ENCODE measurements at places on chromosomes 7 and 10.

GRCh38 chr10:127048630-127049029 lies 143.4 kb downstream of the DOCK1 start:
- no peak for DNase-seq

GRCh38 chr7:135946289-135947055 lies 30.7 kb downstream of the MTPN start:
- DNase-seq: no peak

DNA sequence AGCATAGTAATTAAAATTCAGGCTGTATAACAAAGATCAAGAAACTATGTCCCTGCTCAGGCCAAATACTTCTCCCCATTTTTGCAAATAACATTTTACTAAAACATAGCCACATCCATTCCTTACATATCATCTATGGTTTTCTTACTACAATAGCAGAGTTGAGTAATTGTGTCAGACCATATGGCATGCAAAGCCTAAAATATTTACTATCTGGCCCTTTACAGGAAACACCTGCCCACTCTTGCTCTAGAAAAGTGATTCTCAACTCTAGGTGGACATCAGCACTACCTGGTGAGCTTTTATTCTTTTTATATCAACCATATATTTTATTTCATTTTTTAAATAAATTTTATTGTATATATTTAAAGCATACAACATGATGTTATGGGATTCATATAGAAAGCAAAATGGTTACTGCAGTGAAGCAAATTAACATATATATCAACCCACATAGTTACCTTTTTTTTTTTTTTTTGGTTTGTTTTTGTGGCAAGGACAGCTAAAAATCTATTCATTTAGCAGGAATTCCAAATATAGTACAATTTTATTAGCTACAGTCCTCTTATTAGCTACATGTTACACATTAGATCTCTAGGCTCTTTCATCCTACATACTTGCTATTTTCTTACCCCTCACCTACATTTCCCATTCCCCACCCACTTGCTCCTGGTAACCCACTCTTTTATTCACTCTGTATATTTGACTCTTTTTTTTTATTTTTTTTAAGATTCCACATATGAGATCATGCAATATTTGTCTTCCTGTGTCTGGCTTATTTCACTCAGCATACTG lies 19.6 kb downstream of the ABI1 start:
- DNase-seq: no peak

GRCh38 chr10:2760736-2761135 lies 306.6 kb upstream of the PFKP start:
- no peak for DNase-seq

- DNase-seq: no peak
Measured at GRCh38 chr7:113304104-113304503, 185.8 kb upstream of the SMIM30 start.

GRCh38 chr10:28492116-28492920 lies 40.6 kb upstream of the WAC start:
- DNase-seq: no peak

- no peak for DNase-seq
Measured at GRCh38 chr10:4784667-4785333, 41.2 kb upstream of the AKR1E2 start.

GRCh38 chr7:130648580-130648979 lies 20.0 kb downstream of the COPG2 start:
- no peak for DNase-seq

DNA sequence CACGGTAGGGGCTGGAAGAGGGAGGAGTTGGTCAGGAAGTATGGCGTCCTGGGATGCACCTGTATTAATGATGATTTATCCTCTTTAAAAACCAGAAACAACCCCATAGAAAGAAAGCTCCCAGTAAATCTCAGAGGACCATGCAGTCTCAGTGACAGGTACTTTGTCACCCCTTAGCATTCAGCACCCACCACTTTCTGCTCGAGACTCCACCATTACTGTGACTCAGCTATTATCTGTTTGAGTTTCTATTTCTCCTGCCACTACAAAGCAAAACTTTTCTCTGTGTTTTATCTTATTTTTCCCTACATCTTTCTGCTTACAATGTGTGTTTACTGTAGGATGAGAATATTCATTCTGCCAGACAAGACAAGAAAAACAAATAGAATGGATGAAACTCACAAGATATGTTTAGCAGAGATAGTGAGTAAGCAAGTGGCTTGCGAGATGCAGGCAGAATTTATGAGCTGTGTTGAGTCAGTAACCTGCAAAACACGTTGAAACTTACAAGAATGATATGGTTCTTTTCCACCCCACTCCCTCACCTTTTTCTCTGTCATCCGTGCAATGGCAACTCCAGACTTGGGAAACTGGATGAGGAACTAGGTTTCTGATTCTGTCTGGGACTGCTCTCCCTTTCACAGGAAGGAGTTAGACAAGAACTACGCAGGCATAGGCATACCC lies 127.1 kb downstream of the AOAH start:
- DNase-seq: no peak

DNA sequence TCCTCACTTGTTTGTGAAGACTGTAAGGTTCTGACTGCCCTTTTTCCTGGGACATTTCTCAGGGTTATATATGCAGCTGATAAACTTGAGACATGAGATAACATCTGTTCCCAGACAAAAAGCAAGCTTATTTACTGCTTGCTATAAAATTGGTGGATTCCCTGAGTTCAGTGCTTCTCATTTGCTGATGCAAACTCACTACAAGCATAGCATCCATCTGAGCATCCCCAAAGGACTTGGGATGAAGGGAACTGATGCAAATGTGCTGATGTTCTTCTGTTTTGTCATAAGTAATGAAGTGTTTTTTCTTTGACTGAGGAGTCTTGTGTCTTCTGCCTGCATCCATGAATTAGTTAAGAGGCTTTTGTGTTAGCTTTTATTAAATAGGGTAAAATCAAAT lies 183.2 kb downstream of the ADK start:
- no peak for DNase-seq

GRCh38 chr10:20648263-20648874 lies 248.7 kb downstream of the NEBL start:
- DNase-seq: no peak

GRCh38 chr7:130160023-130160422 lies 45.2 kb downstream of the TMEM209 start:
- DNase-seq: no peak
